Daoy (cell line): ENCODE measurements at places on chromosomes 7 and 10. TPM values are rescaled to one million over a fixed set of nuclear protein-coding genes. Genes with fewer than 3 reads are reported as not detected.

- peak; percentile 92 for DNase-seq
Measured at GRCh38 chr7:54664235-54665228, 94.5 kb downstream of the SEC61G start.

COBL gene
- total RNA-seq = 4.6 and 6.1 TPM in 2 replicates

DRGX gene
- total RNA-seq = not detected in 2 replicates

GRCh38 chr7:18037609-18038008 is 10.0 kb upstream of the PRPS1L1 start:
- no peak for DNase-seq

- no peak for DNase-seq
Measured at GRCh38 chr7:74236284-74236683, 17.9 kb downstream of the RFC2 start.

GRCh38 chr10:124045276-124045675 is 48.1 kb downstream of the CHST15 start:
- no peak for DNase-seq

- no peak for DNase-seq
Measured at GRCh38 chr7:157072361-157072760, 61.9 kb upstream of the MNX1 start.

DNA sequence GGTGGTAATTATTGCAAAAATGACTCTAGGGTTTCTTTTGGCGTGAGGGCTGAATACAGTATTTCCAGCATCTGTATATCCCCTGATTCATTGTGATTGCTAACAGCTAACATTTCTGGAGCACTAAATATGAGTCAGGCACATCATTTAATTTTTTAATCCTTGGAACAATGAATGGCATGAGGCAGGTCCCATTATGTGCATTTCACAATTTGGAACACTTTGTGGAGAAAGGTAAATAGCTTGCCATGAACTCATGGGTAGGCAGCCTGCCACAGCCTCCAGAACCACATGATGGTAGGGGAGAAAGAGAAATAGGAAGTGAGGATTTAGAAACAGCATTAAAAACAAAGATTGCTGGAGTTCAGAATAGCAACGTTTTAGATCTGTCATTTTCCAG is 1.7 kb downstream of the NPTX2 start:
- peak; percentile 45 for DNase-seq
